ENCODE measurements at places on chromosomes 6 and 20. TPM values are rescaled to one million over a fixed set of nuclear protein-coding genes. Genes with fewer than 3 reads are reported as not detected.

PXDC1 gene
- 71.8 TPM for total RNA-seq

UBD gene
- 91.9 TPM for total RNA-seq

SIRPB1 gene
- total RNA-seq: 1.3 TPM

MLIP gene
- 1.3 TPM for total RNA-seq

C6orf58 gene
- 0.26 TPM for total RNA-seq

PNLDC1 gene
- total RNA-seq: not detected

CFAP61 gene
- not detected for total RNA-seq

GSTA3 gene
- not detected for total RNA-seq

UNC93A gene
- not detected for total RNA-seq

GRCh38 chr6:9240861-9241260, 805.5 kb upstream of the SLC35B3 start:
- DNase-seq: no peak

- no peak for DNase-seq
Observed at GRCh38 chr20:10478205-10478604, 43.1 kb downstream of the SLX4IP start.

DNA sequence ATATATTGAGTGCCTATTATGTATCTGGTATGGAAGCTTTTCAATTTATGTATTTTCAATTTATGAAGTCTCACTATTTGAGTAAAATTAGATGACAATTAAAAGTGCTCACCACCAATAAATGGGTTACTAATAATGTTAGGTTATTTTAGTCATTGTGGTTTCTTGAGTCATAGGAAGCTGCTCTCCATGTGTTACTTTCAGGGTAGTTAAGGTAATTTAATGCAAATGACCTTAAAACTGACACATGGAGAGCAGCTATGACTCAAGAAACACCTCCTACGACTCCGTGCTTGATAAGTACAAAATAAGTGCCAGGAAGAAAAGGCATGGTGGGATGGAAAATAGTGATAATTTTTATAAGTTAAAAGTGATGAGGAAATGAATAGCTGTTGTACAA, 16.5 kb upstream of the TINAG start:
- DNase-seq: no peak

DNA sequence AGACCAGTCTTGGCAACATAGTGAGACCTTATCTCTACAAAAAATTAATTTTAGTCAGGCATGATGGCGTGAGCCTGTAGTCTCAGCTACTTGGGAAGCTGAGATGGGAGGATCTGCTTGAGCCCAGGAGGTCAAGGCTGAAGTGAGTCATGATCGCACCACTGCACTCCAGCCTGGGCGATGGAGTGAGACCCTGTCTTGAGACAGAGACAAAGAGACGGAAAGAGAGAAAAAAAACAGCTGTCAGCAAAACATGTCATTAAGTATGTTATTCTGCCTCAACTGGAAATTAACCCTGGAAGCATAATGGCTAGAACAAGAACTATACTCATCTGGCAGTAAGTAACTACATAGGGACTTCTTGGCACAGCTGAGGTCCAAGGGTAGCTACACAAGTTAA, 7.2 kb downstream of the MMS22L start:
- DNase-seq: no peak

- no peak for DNase-seq
Observed at GRCh38 chr6:166611631-166612030, 15.4 kb downstream of the RPS6KA2 start.

- no peak for DNase-seq
Observed at GRCh38 chr20:50017576-50018248, 34.9 kb downstream of the SNAI1 start.

GRCh38 chr6:139423037-139423703, 48.7 kb upstream of the CITED2 start:
- DNase-seq: no peak

- no peak for DNase-seq
Observed at GRCh38 chr6:93785694-93786030, 366.3 kb upstream of the EPHA7 start.

GRCh38 chr20:51634257-51634656, 91.7 kb upstream of the NFATC2 start:
- no peak for DNase-seq

Data from dermis microvascular lymphatic vessel endothelial cell (primary cell).